Activated CD8-positive, alpha-beta memory T cell treated with anti-CD3 and anti-CD28 coated beads, Interleukin-2, amount 10 ng/mL, durations not matched to agents 7 days and 5 days (primary cell): ENCODE measurements at places on chromosomes 1 and 21. TPM values are rescaled to one million over a fixed set of nuclear protein-coding genes. Genes with fewer than 3 reads are reported as not detected.

The ENSA gene
- 252 TPM for total RNA-seq

GRCh38 chr1:33875862-33876261 is 12.0 kb downstream of the HMGB4 start:
- H3K27ac ChIP-seq, result no peak overlapping the region
- H3K4me3 ChIP-seq, result no peak overlapping the region
- no peak for DNase-seq
- H3K27me3 ChIP-seq, result peaks cover 2% of the 10 kb centered on the region
- H3K36me3 ChIP-seq, result no peaks in the 10 kb centered on the region

GRCh38 chr1:228008391-228009115 is 1.8 kb downstream of the WNT3A start:
- H3K27ac ChIP-seq, result no peak overlapping the region
- H3K27me3 ChIP-seq, result peaks cover 68% of the 10 kb centered on the region
- no peak overlapping the region for H3K4me3 ChIP-seq
- peaks cover 8% of the 10 kb centered on the region for H3K4me1 ChIP-seq
- no peaks in the 10 kb centered on the region for H3K36me3 ChIP-seq

DNA sequence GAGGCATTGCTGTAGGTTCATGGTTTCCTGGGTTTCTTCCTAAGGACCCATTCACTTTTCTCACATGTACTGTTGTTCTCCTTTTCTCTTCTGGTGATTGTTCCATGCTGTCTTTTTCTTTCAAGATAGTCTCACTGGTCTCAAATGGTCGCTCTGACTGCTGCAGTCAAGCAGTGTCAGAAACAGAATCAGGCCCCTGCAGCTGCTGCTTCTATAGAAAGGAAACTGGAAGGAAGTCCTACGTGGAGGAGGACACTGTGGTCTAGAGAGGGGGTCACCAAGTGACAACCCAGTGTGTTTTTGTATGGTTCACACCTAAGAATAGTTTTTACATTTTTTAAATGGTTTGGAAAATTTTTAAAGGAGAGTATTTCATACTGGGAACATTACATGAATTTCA is 2.4 kb downstream of the NECAP2 start:
- peak overlapping the region; percentile 92 for H3K27ac ChIP-seq
- H3K27me3 ChIP-seq, result no peaks in the 10 kb centered on the region
- H3K36me3 ChIP-seq, result peaks cover 21% of the 10 kb centered on the region

DNA sequence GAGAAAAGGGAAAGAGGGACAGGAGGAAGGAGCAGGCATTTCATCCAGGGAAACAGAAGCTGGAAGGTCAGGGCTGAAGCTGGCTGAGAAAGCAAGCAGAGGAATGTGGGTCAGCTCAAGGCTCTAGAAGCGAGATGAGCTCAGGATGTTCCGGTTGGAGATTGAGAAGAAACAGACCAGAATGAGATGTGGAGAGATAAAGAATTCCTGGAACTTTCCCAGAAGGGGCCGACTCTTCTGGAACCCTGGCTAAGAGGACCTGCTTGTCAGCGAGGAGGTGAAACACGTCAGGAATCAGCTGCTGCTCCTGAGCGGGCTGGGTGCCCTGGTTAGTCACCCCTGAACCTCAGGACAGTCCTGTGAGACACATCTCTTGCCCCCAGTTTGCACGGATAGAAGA is 75.9 kb downstream of the HUNK start:
- no peak overlapping the region for H3K4me3 ChIP-seq
- H3K4me1 ChIP-seq, result no peaks in the 10 kb centered on the region
- no peak overlapping the region for H3K27ac ChIP-seq
- H3K27me3 ChIP-seq, result no peaks in the 10 kb centered on the region

DNA sequence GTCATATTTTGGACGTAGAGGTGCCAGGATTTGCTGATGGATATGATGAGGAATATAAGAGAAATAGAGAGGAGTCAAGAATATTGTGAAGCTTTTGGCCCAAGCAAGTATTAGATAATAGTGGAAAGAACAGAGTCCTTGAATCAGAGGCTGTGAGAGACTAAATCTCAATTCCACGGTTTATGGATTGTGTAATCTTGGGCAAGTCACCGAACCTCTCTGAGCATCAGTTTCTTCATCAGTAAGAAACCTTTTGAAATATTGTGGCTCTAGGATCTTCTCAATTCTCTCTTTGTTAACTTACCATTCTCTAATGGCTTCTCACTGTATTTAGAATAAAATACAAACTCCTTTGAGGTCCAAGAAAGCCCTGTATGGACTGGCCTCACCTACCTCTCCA is 77.6 kb downstream of the RPS6KA1 start:
- H3K36me3 ChIP-seq, result no peaks in the 10 kb centered on the region
- no peak overlapping the region for H3K4me3 ChIP-seq
- H3K4me1 ChIP-seq, result peaks cover 5% of the 10 kb centered on the region
- H3K27ac ChIP-seq, result no peak overlapping the region
- DNase-seq, result no peak

GRCh38 chr1:25451908-25452307 is 21.2 kb downstream of the MACO1 start:
- H3K27me3 ChIP-seq, result no peaks in the 10 kb centered on the region
- no peak overlapping the region for H3K27ac ChIP-seq
- H3K4me3 ChIP-seq, result no peak overlapping the region
- peaks cover 23% of the 10 kb centered on the region for H3K36me3 ChIP-seq
- H3K4me1 ChIP-seq, result peaks cover 7% of the 10 kb centered on the region
